ENCODE measurements at places on chromosomes 12 and 14.

DNA sequence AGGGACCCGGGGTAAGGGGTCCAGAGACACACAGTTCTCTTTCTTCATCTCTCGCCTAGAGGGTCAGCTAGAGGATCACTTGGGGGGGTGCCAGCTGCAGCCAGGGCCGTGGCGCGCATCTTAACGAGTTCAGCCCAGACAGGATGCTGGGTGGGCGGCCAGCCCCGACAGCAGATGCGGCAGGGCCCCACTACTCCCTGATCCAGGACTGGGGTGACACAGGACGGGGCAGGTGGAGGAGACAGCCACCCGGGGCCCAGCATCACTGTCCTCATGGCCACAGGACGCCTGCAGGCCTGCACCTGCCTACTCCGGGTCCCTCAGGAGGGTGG lies 12.8 kb downstream of the AKT1 start:
- no peak for DNase-seq

DNA sequence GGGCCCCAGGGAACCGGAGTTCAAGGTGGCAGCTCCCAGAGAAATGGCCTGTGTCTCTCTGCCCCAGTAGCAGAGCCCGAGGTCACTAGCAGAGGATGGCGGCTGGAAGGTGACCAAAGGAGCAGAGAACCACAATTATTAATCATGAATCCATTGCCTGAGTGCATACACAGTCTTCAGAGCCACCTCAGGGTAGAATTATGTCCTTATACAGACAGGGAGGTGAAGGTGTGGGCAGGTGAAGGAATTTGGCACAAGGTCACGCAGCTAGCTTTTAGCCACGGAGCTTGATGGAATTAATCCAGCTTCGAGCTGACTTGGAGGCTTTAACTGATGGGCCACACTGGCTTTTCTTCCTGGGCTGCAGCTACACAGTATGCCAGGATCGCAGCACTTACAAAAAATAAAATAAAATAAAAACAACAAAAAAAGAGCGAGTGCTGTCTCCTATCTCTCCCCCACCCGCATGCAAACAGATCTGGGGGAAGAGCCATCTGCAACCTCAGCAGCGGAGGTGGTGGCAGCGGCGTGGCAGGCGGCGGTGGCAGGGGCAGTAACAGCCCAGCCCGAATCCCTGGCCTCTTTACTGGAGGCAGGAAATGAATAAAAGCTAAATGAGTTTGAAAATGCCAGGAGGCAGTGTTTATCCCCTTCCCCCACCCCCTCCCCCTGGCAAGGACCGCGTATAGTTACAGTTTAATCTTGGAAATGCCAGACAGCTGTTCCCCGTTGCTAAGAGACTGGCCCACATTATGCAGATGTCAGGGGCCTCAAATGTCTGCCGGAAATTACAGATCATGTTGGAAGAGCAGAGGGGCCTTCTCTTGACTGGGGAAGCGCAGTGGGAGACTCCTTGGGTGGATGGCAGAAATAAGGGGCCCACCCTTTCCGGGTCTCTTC lies 93.5 kb downstream of the LRRC74A start:
- no peak for DNase-seq

DNA sequence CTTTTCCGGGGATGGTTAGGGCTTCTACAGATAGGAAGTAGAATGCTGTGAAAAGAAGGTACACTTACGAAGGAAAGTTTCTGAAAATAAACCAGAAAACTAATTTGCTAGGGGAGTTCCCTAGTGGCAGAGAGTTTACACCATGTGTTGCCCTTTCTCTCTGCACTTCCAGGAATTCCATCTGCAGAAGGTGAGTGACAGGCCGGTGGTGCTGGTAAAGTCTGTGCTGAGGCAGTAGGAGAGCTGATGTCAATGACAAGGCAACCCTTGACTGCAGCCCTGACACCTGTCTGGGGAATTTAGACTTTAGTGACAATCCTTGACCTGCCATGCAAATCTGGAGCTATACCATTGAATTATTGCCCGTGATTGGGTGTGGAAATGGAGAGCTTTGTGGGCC lies 687.8 kb downstream of the NRXN3 start:
- no peak for DNase-seq

GRCh38 chr14:78010688-78011087 lies 159.5 kb upstream of the NRXN3 start:
- no peak for DNase-seq

- DNase-seq, result peak; percentile 11
Measured at GRCh38 chr14:72810201-72810600, 83.7 kb downstream of the DPF3 start.

- DNase-seq, result no peak
Measured at GRCh38 chr12:124716208-124717130, 147.2 kb downstream of the SCARB1 start.

DNA sequence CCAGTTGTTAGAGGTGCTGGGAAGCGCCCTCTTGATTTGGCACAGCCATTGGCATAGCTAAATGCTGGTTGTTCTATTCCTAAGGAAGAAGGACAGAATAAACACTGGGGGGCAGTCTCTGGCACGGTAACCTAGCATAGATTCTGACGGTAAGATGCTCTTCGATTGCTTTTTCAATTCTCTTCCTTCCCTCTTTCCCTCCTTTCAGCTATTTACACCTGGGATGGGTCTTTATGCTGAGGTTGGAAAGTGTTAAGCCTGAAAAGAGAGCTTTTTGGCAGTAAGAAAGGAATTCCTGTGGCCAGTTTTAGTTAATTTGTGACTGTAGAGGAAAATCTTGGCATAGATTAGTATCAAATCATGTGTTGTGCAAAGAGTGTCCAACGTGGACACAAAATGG lies 162.8 kb downstream of the SNAPC1 start:
- DNase-seq, result no peak

- no peak for DNase-seq
Measured at GRCh38 chr14:81633496-81633895, 99.8 kb upstream of the SEL1L start.

GRCh38 chr12:60266381-60266852 lies 670.6 kb downstream of the SLC16A7 start:
- no peak for DNase-seq

- DNase-seq, result no peak
Measured at GRCh38 chr14:61341275-61342206, 20.2 kb downstream of the PRKCH start.

DNA sequence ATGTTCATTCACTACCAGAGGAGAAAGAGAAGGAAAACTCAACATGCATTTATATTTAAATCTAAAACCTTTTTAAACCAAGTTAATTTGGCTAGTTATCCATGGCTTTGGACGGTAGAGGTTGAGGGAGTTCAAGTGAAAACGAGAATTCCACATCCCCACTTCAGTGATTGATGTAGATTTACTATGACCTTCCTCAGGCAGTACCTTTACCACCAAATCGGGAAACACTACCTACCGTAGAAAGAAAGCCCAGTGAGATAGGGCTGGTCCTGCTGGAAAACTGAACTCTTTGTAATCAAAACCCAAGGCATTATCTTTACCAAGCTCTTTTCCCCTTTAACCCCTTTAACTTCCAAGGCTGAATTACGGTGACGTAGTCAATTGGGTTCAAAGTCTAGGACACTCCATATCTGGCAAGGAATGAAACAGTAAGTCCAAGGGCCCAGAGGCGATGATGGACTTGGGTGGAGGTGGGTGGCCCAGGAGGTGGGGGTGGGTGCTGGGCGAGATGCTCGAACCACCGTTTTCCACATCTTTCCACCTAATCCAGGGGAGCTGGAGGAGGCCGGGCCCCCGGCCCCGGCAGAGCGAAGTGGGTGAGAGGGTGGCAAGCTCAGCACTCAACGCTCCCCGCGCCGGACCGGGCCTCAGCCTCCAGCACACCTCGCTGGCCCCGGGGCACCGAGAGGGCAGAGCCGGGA lies 618 bp downstream of the SEC23A start:
- DNase-seq, result no peak

DNA sequence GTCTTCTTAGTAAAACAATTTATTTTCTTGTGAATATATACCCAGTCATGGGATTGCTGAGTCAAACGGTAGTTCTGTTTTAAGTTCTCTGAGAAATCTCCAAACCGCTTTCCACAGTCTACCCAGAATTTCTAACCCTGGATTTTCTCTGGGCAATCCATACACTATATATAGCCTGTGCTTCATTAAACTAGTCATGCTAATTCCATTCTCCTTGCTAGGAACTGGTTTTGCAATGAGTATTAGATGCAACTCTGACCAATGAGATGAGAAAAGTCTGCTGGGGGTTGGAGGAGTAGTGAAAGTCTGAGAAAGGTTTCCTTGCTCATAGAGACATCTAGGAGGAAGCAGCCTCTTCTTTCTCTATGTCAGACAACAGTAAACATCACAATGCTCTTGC lies 196.1 kb upstream of the CDKN3 start:
- DNase-seq, result no peak

DNA sequence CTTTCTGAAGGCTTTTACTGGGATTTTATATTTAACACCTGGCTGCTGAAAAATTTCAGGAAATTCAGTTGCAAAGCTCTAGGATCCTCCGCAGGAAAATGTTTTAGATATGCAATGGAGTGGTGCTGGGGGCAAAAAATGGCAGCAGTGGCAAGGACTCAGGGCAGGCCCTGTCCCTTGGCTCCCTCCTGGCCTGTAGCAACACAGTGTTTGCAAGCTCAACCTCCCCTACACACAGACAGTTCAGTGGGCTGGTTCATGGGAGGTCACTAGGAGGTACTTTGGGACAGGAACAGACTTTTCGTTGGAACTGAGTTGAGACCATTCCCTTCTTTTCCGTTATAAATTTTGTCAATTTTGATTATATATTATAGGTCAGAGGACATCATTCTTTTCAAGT lies 270.4 kb downstream of the ADAMTS20 start:
- DNase-seq, result no peak

DNA sequence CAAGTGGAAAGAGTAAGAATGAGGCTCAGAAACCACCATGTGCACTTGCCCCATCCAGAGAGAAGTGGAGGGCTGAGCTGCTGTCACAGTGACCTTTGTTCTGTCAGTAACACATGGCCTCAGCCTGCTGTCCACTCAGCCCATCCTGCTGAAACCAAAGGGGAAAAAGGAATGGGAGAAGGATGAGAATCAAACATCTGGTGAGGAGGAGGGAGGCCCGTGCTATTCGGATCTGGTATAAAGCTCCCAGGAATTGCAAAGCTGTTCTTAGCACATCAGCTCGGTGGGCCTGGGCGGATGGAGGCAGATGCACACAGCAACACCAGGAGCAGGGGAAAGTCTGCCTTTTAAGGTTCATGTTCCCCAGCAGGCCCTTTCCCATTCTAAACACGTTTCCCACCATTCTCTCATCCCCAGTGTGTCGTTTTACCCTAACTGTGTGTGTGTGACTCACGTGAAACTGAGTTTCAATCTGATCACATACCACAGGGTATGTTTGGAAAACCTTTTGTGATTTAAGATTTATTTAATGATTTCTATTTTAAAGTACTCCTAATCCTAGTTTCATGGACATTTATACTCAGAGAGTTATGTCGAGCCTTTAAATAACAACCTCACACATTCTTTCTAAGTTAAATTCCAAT lies 36.8 kb downstream of the RTRAF start:
- DNase-seq, result no peak

- no peak for DNase-seq
Measured at GRCh38 chr12:114190971-114191370, 215.0 kb downstream of the TBX5 start.

- DNase-seq, result no peak
Measured at GRCh38 chr12:57579011-57579410, 12.0 kb upstream of the PIP4K2C start.

DNA sequence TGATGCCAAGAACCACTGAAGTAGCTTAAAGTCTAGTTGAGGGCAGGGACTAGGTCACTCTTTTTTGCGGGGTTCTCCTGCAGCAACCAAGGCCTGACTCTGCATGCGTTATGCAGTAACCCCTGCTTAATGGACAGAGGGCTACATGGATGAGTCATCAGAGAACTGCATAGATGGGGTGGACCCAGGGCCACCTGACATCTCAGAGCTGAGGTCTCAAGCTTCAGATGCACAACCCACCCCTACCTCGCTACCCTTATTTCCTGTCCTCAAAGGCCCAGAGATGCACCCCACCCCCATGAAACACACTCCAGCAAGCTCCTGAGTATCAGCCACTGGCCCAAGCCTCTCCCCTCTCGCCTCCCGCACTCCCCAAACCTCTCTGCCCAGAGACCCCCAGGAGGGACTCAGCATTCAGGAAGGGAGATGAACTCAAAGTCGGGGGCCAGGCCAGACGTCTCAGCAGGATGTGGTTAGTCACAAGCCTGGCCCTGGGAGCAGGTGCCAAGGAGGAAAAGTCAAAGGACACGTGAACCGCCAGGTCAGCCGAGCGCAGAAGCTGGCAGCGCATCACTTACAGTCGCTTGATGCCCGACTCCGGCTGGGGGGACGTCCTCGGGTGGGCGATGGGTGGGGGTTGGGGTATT lies 25.8 kb downstream of the SNRNP35 start:
- no peak for DNase-seq

DNA sequence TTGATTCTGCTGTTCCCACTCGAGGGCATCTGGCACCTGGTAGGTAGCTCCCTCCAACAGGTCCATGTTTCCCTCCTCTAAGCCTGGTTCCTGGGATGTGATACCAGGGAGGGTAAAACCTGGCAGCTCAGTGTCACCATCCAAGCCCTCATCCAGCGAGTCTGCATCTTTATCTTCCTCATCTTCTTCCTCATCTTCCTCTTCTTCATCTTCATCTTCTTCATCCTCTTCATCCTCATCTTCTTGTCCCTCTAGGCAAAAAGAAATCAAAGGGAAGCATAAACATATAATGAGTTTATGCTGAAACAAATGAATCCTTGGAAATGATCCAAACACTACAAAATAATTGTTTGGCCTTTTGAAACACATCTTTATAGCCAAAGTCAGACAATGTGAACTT lies 55.3 kb downstream of the ARMH4 start:
- DNase-seq, result no peak

- DNase-seq, result no peak
Measured at GRCh38 chr12:80195074-80195726, 95.9 kb downstream of the OTOGL start.

DNA sequence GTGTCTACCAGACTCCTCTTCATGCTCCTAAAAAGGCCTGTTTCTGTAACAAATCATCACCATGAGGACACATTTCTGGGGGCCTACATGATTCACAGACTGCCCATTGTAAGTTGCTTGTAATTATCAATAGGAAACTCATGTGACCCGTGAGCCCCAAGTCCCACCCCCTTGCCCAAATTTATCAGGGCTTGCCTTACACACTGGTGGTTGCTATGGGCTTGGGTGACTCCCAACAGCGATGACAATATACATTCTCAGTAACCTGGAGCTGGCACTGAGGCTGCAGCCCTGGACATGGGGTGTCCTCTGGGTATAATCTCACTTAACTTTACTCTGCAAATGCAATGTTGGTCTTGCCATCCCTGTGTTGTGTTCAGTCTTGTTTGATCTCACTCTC lies 149.2 kb downstream of the NRXN3 start:
- DNase-seq, result no peak

DNA sequence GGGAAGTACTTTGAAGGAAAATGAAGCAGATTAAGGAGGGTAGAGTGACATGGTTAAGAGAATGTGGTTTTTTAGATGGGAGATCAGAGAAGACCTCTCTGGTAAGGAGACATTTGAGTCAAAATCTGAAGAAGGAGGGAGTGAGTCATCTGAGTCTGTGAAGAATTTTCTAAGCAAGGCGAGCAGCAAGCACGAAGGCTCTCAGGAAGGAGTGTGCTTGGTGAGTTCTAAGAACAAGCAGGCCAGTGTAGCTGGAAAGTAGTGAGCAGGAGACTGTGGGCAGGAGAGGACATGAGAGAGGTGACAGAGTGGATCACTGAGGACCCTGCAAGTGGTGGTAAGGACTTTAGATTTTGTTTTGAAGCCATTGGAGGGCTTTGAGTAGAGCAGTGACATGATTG lies 76.3 kb upstream of the FUT8 start:
- DNase-seq, result peak; percentile 4
